ENCODE measurements at places on chromosomes 1 and 21. TPM values are rescaled to one million over a fixed set of nuclear protein-coding genes. Genes with fewer than 3 reads are reported as not detected.

Gene PTPRF
- 164 TPM for total RNA-seq

DNA sequence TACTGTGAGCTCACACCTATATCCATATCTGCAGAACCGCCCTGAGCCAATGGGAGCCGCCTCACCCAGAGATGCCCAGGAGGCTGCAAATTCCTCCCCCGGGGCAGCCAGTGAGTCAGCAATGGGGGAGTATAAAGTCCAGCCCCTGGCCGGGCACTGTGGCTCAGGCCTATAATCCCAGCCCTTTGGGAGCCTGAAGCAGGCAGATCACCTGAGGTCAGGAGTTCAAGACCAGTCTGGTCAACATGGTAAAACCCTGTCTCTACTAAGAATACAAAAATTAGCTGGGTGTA, 5.0 kb upstream of the CLCNKB start:
- no peak for DNase-seq

DNA sequence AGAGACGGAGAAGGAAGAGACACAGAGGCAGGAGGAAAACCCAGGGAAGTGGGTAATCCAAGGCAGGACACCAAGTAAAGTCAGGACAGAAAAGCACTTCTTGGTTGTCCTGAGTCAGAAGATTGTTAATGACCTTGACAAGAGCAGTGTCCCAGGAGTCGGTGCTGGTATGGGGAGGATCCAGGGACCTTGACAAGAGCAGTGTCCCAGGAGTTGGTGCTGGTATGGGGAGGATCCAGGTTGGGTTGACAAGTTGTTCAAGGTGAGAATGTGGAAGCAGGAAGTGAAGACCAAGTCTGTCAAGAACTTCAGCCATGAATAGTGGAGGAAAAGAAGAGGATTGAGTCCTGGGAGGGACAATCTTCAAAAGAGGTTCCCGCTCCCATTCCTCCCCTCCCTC, 31.9 kb downstream of the ZBTB18 start:
- no peak for DNase-seq

GRCh38 chr1:87592156-87592555, 263.5 kb downstream of the LMO4 start:
- DNase-seq = no peak

Gene KCNN3
- total RNA-seq = 3.7 TPM

DNA sequence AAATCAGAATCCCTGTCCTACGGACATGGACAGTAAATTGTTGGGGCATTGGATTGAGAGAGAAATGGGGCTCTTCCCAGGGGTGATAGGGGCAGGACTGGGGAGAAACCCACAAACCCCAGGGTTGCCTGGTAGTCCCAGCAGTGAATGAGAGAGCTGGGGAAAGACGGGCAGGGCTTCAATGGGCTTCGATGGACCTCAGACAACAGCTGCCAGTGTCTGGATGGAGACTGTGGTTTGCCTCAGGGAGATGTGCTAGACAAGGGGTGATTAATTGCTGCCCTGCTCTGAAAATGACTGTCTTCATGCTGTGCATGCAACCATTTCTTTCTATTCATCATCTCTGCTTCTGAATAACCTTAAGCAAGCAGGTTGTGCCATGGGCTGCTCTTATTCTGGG, 7.4 kb downstream of the GPR25 start:
- no peak for DNase-seq

GRCh38 chr1:167229719-167230385, 9.2 kb downstream of the POU2F1 start:
- no peak for DNase-seq

DNA sequence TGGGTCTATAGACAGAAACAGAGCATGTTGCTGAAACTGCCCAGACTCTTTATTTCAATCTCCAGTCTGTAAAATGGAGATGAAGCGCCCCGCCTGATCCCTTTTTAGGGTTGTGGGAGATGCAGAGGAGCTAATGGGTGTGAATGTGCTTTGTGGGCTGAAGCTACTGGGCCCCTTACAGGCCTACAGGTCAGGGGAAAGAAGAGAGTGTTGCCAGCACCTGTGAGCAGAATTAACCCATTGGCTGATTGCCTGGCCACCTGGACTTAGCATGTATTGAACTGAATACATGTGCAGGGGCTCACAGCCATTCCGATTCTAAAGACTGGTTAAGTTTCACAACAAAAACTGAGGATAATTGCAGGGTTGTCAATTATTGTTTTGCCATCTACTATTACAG, 13.9 kb upstream of the ATF3 start:
- no peak for DNase-seq

DNA sequence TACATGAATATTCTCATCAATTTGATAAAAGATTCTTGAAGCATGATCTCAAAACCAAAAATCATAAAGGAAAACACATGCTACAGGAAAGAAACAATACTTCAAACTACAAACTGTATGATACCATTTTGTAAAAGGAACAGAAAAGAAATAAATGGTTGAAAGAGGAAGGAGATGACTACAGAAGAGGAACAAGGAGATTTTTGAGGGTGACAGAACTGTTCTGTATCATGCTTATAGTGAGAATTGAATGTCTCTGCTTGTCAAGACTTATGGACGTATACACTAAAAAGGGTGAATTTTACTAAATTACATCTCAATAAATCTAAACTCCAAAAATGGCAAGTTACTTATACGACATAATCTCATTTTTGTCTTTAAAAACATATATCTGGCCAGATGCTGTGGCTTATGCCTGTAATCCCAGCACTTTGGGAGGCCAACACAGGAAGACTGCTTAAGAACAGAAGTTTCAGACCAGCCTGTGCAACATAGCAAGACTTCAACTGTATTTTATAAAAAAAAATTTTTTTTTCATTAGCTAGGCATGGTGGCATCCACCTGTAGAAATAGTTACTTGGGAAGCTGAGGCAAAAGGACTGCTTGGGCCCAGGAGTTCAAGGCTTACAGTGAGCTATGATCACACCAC, 125.4 kb downstream of the EIF4G3 start:
- DNase-seq = no peak

Gene HSPB7
- 3.6 TPM for total RNA-seq

Gene SHE
- 55.4 TPM for total RNA-seq

DNA sequence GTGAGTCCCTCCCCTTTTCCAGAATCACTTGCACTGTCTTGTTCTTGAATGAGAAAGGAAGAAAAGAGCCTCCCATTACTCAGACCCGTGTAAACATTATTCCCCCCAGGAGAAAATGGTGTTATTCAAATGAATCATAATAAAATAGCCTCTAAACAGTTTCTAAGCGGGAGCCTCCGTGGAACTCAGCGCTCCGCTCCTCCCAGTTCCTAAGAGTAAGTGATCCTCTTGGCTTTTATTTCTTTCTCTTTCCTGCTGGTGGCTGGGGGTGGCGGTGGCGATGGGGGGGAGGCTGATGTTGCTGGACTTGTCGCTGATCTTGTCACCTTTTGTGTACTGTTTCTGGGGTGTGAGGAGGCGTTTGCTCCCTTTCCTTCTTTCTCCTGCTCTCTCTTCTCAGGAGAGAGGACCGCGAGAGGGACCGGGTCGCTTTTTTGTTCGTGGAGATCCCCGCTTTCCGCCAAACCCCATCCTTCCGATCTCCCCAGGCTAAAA, 781 bp downstream of the PROX1 start:
- DNase-seq = no peak

Gene SIPA1L2
- total RNA-seq = 49.6 TPM

Gene FMOD
- 37.9 TPM for total RNA-seq

DNA sequence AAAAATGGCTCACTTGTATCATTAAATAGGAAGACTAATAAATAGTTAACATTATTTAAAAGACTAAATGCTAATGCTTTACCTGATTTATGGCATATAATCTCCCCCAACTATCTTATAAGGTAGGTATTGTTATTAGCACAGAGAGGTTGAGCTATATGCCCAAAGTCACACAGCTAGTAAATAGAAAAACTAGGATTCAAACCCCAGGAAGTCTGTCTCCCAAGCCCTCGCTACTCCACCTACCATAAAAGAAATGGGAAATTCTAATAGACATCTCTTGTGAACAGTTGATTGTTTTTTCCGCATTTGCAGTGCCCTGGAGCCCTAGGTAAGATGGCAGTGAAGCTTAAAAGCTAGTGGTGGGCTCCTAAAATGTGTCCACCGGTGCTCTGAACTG, 65.2 kb upstream of the SOD1 start:
- no peak for DNase-seq

- no peak for DNase-seq
Measured at GRCh38 chr21:38771536-38771935, 34.2 kb upstream of the ETS2 start.

Gene S100A12
- 23.1 TPM for total RNA-seq

All from upper lobe of left lung (tissue), 6 donors.